ENCODE measurements at places on chromosomes 4 and X.
A peak's percentile ranks its signal among the peaks of the same experiment; 100 is the strongest.

DNA sequence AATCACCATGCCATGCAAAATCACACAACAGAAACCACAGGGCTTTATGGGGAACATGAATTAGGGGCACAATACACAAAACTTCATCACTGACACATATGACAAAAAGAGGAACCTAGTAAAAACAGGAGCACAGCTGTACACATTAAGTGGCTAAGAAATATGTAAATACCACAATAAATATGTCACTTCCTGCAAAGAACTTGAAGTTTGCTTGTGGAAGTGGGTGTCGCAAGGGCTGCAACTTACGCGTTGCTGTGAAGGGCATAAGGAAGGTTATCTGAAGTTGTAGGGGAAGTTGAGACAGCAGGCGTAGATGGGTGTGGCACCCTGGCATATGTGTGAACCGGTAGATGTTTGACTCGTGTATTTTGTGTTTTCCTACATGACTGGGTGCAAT is 42.4 kb downstream of the CLCN4 start:
- no peak for DNase-seq
- H3K27ac ChIP-seq = no peak overlapping the region
- H3K4me3 ChIP-seq = no peak overlapping the region
- no peaks in the 10 kb centered on the region for H3K27me3 ChIP-seq

DNA sequence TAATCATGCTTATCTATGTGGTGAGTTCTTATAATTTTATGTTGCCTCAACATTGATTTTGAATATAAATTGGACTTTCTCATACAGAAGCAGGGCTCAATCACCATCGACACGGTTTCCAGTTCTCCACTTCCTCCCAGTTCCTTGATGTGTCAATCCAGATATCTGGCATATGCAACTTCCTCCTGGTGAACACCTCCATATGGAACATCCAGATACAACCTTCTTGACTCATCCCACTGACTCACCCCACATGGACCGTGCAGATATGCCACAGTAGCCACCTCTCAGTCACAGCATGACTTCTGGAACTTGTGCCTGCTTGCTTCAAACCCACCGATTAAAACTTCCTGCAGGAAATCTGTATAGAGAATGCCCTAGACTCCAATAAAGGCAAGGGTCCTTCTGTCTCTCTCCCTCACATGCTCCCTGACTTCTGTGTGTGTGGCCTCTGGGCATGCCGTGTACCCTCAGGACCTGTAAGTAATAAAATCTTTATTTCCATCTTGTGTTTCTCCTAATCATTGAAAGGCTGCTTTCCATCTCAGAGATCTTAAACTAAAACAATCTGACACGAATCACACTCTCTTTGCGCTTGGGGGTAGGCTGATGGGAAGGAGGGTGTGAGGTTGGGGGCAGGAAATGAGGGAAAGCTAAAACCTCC is 67.0 kb downstream of the HTRA3 start:
- no peak for DNase-seq
- H3K4me1 ChIP-seq = no peaks in the 10 kb centered on the region
- H3K27me3 ChIP-seq = no peaks in the 10 kb centered on the region
- no peak overlapping the region for H3K4me3 ChIP-seq
- H3K27ac ChIP-seq = no peak overlapping the region
- H3K36me3 ChIP-seq = no peaks in the 10 kb centered on the region

DNA sequence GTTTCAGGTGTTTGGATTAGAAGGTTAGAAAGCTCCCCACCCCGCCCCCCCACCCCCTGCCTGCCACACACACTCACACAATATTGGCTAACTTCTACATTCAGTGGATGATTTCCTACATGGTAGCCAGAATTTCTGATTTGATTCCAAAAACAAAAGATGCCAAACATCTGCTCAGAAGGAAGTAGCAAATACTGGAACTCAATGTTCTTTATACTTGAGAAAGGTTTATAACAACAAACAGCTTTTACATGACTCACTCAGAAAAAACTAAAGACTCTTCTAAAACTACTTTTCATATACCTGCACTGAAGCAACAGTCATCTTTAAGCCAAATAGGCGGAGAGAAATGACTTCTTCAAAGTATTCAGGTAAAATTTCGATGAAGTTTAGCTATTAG is 750.5 kb upstream of the POU3F4 start:
- DNase-seq = no peak
- H3K4me1 ChIP-seq = no peaks in the 10 kb centered on the region
- H3K36me3 ChIP-seq = no peaks in the 10 kb centered on the region
- H3K27me3 ChIP-seq = no peaks in the 10 kb centered on the region

GRCh38 chr4:184706453-184706852 is 27.4 kb downstream of the CENPU start:
- H3K27me3 ChIP-seq = no peaks in the 10 kb centered on the region
- no peaks in the 10 kb centered on the region for H3K36me3 ChIP-seq
- H3K27ac ChIP-seq = no peak overlapping the region
- H3K4me1 ChIP-seq = no peaks in the 10 kb centered on the region

DNA sequence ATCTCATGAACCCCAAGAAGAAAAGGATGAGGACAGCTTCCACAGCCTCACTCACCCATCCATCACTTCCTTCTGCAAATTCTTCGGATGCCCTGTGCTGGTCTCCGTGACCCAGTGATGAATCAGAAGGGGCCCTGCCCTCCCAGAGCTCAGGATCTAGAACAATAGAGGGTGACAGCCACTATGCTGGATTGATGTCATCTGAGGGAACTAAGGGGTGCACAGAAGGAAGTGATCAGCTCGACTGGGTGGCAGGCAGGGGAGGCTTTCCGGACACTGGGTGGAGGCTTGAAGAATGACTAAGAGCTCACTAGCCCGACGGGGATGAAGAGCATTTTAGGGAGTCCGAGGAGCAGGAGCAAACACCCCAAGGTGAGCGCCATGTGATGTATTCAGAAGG is 1.4 kb upstream of the ZNF185 start:
- no peak overlapping the region for H3K27ac ChIP-seq
- H3K36me3 ChIP-seq = no peaks in the 10 kb centered on the region
- H3K4me1 ChIP-seq = no peaks in the 10 kb centered on the region
- no peak overlapping the region for H3K4me3 ChIP-seq
- H3K27me3 ChIP-seq = peaks cover 20% of the 10 kb centered on the region

DNA sequence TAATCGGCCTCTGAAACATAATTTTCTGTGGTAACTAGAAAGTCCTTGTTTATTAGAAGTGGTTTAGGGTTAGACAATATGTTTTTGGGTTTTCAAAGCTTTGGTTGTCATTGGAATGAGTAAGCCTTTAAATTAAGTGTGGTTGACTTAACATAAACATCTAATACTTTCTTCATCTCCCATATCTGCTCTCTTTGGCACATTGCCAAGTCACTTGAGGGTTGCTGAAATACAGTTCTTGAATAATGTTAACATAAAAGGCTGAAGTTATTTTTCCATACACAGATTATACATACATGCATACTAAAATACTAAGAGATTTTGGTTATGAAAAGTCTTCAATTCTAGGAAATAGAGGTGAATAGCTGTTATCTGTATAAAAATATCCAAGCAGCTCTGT is 241.7 kb upstream of the BMP3 start:
- H3K27me3 ChIP-seq = no peaks in the 10 kb centered on the region
- no peaks in the 10 kb centered on the region for H3K36me3 ChIP-seq
- H3K4me1 ChIP-seq = no peaks in the 10 kb centered on the region
- no peak overlapping the region for H3K27ac ChIP-seq
- H3K4me3 ChIP-seq = no peak overlapping the region
- no peak for DNase-seq

- DNase-seq = no peak
- no peaks in the 10 kb centered on the region for H3K36me3 ChIP-seq
- peaks cover 78% of the 10 kb centered on the region for H3K27me3 ChIP-seq
- H3K4me3 ChIP-seq = peak overlapping the region; percentile 16
Observed at GRCh38 chr4:48484494-48485168, 1.5 kb downstream of the SLC10A4 start.

GRCh38 chr4:15451181-15451865 is 18.4 kb upstream of the CC2D2A start:
- no peak overlapping the region for H3K27ac ChIP-seq
- H3K4me1 ChIP-seq = no peaks in the 10 kb centered on the region
- H3K36me3 ChIP-seq = no peaks in the 10 kb centered on the region
- no peak overlapping the region for H3K4me3 ChIP-seq
- DNase-seq = no peak

GRCh38 chrX:47030339-47030738 is 47.9 kb upstream of the RGN start:
- no peaks in the 10 kb centered on the region for H3K4me1 ChIP-seq
- DNase-seq = no peak
- no peaks in the 10 kb centered on the region for H3K27me3 ChIP-seq
- no peaks in the 10 kb centered on the region for H3K36me3 ChIP-seq
- H3K27ac ChIP-seq = no peak overlapping the region
- no peak overlapping the region for H3K4me3 ChIP-seq

DNA sequence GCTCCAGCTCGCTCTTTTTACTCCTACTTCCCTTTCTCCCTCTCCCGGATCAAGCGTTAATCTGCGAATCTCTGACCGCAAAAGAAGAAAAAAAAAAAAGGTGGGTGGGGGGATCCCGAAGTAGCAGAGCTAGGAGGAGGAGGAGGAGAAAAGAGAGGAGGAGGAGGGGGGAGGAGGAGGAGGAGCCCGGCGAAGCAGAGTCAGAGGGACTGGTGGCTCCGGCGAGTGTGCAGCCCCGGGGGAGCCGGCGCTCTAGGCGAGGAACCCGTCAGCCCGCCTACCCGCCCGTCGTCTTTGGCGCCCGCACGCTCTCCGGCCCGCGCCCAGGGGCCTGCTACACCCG is at the start of gene NHSL2:
TSS of gene NHSL2 (plus strand) at position 203 of the 343 bp plus-strand sequence.
- no peak within 1 kb of the TSS for H3K27ac ChIP-seq
- peak within 1 kb of the TSS; percentile 34 for H3K4me3 ChIP-seq
- H3K4me1 ChIP-seq = peaks cover 16% of the 10 kb centered on the region

GRCh38 chrX:1034717-1035116 is 177.7 kb downstream of the CRLF2 start:
- no peaks in the 10 kb centered on the region for H3K4me1 ChIP-seq
- H3K27me3 ChIP-seq = no peaks in the 10 kb centered on the region
- H3K36me3 ChIP-seq = no peaks in the 10 kb centered on the region
- no peak for DNase-seq
- no peak overlapping the region for H3K4me3 ChIP-seq

- DNase-seq = no peak
- H3K27me3 ChIP-seq = no peaks in the 10 kb centered on the region
- H3K4me3 ChIP-seq = no peak overlapping the region
- H3K27ac ChIP-seq = no peak overlapping the region
- no peaks in the 10 kb centered on the region for H3K36me3 ChIP-seq
Observed at GRCh38 chr4:151857368-151857767, 96.6 kb upstream of the GATB start.

DNA sequence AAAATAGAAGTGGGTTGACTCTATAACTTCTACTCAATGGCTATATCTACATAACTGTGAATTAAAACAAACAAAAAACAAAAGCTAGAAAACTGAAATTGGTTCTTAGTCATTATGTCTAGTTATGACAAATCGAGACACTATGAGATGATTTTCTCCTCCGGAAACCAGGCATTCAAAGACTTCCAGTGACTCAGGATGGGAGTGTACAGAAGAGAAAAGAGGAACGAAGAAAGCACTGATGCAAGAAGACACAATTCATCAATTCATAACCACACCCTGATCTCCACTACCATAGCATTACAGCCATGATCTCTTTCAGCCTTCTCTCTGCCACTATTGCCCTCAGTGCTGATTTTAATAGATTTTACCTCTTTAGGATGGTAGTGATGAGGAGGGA is 253.6 kb downstream of the CBLL2 start:
- H3K27ac ChIP-seq = no peak overlapping the region
- H3K27me3 ChIP-seq = no peaks in the 10 kb centered on the region
- no peak overlapping the region for H3K4me3 ChIP-seq
- no peaks in the 10 kb centered on the region for H3K36me3 ChIP-seq
- H3K4me1 ChIP-seq = no peaks in the 10 kb centered on the region
- no peak for DNase-seq

- DNase-seq = no peak
- H3K27ac ChIP-seq = no peak overlapping the region
- no peaks in the 10 kb centered on the region for H3K4me1 ChIP-seq
- H3K27me3 ChIP-seq = no peaks in the 10 kb centered on the region
- no peak overlapping the region for H3K4me3 ChIP-seq
- no peaks in the 10 kb centered on the region for H3K36me3 ChIP-seq
Observed at GRCh38 chr4:180630012-180630665, 1613.1 kb upstream of the TENM3 start.

- no peak overlapping the region for H3K27ac ChIP-seq
- H3K4me1 ChIP-seq = peaks cover 34% of the 10 kb centered on the region
- peak overlapping the region; percentile 68 for H3K4me3 ChIP-seq
- no peaks in the 10 kb centered on the region for H3K36me3 ChIP-seq
- H3K27me3 ChIP-seq = peaks cover 3% of the 10 kb centered on the region
Observed at GRCh38 chrX:118973389-118974087, 880 bp upstream of the LONRF3 start.

DNA sequence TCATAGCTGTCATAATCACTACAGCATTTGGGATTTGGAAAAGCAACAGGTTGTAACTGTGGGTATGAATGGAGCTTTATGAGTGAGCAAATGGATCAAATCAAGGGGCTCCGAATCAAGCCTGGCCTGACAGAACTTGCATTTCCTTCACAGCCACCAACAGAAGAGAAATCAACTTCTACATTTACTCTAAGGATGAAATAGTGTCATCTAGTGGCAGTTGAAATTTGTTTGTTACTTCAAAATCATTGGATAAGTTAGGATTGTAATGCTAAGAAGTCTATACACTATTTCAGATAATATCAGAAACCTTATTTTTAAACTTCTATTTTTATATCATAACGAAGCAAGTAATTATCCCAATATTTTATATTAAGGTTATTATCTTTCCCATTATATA is 10.7 kb upstream of the WDR17 start:
- DNase-seq = no peak
- no peak overlapping the region for H3K27ac ChIP-seq
- no peaks in the 10 kb centered on the region for H3K36me3 ChIP-seq
- H3K4me3 ChIP-seq = no peak overlapping the region
- H3K27me3 ChIP-seq = no peaks in the 10 kb centered on the region

DNA sequence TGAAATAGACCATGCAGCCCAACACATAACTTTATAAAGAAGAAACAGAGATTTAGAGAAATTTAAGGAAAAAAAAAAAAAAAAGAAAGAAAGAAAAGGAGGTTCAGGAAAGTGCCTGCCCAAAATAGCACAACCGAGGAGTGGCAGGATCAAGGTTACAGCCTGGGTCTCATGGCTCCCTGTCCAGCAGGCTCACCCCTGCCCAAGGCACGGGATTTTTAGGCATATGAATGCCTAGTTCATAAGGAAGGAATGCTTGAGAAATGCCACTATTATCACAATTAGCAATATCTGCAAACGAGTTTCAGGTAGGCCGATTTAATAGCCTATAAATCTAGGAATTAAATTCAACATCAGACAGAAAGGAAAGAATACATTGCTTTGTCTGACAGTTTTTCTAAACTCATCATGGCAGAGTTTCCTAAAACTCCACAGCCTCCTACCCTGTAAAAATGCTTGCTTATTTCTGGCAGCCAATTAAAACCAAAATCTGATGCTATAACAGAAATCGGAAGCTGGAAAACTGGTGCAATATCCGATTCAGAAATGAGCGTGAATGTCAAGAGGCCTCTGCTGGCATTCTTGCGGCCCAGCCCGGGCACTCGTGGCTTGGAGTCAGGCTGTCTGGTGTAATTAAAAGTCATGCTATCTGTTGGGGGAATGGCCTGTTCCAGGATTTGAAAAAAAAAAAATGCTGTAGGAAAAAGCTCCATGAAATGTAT is 63.5 kb downstream of the GEMIN8 start:
- H3K27me3 ChIP-seq = no peaks in the 10 kb centered on the region
- no peak for DNase-seq
- H3K4me1 ChIP-seq = no peaks in the 10 kb centered on the region
- H3K27ac ChIP-seq = no peak overlapping the region

GRCh38 chrX:111207851-111208250 is 62.4 kb downstream of the CAPN6 start:
- H3K4me1 ChIP-seq = no peaks in the 10 kb centered on the region
- H3K27ac ChIP-seq = no peak overlapping the region
- no peaks in the 10 kb centered on the region for H3K27me3 ChIP-seq
- H3K4me3 ChIP-seq = no peak overlapping the region

Data from CD4-positive, alpha-beta T cell (primary cell).